ENCODE measurements at places on chromosomes 3 and 15.

DNA sequence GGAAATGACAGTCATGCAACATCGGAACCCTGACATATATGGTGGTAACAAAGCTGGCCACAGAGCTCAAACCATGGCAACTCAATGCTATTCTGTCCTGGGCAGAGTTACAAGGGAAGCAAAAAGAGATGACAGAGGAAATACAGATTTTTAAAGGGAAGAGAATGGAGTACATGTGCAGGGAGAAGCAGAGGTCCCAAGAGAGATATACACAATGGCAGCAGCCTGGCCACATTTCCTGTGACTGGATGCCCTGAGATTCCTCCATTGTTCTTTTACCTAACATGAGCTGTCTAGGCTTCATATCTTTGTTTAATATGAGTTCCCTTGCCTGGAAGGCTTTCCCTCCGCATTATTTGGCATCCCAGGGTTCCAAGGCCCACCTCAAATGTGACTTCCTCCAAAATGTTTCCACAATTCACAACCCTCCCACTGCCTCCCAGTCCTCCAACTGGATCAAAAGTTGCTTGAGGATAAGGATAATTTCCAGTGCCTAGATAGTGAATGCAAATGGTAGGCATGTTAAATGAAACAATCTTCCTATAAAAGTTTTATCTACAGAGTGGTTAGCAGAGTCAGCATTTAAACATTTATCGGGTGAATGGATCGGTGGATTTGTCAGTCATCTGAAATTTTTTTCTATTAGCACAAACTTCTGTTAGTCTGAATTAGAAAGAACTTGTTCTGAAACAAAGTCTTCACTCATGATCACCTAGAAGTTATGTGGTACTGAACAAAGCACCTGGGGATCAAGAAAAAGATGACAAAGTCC is 86.2 kb downstream of the DHX30 start:
- no peak for DNase-seq

DNA sequence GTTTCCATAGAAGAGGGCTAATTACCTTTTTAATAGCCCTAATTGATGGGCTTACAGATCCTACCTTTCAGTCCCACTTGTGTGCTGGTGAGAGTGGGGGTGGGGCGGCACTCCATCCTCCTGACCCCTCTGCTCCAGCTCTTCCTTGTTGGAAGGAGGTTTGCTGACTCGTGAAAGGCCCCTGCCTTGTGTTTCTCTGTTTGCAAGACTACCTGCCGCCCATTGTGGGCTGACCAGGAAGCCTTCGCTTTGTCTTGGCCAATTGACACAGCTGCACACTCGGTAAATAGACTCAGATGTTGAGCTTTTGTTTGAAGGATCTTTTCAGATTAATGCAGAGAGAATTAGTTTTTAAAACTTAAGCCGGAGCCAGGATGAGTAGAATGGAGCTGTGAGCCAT is 197.3 kb upstream of the HES1 start:
- DNase-seq, result no peak

DNA sequence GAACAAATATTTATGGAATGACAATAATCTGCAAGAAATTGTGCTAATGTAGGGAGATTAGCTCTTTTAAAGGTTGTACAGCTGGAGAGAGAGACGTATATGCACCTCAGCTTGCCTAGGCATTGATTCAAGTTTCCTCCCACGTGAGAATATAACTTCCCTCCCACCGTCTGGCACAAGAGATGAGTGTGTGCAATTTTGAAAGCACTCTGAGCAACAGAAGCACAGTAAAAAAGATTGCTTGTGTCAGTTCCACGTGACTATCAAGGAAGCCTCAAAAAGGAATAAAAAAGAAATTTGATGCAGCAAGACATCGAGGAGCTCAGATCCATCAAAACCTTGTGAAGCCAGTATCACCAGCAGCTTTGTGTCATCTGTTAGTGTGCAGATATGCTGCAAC is 435.3 kb downstream of the TUSC7 start:
- no peak for DNase-seq

GRCh38 chr3:51954105-51954504 is 1.1 kb upstream of the GPR62 start:
- DNase-seq, result no peak

DNA sequence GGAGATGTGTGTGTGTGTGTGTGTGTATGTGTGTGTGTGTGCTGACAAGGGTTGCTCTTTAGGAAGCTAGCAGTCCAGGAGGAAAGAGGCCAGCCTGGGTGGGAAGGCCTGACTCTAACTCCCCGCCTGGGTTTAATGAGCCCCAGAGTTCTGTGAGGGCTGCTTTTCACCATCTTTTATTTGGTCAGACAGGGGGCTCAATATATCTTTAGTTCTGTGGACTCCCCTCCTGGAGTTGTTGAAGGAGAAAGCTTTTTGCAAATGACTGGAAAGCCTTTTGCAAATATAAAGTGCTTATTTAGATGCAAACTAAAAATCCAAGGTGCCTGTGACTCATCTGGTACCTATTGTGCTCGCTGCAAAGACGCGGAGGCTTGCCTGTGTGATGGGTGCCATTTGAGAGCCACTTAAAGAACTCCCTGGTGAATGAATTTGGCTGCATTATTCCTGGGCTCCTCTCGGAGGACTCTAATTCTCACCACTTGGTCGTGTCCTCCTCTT is 24.5 kb downstream of the DRD3 start:
- DNase-seq, result no peak

GRCh38 chr3:14154276-14154675 is 24.1 kb downstream of the XPC start:
- DNase-seq, result no peak

GRCh38 chr3:16728770-16729745 is 123.8 kb upstream of the DAZL start:
- DNase-seq, result no peak

Measured in lower lobe of right lung (tissue), 2 donors.